Activated T-cell treated with anti-CD3 and anti-CD28 coated beads, Interleukin-2, amount 50 U/mL, for 24 hours (primary cell): ENCODE measurements at places on chromosomes 5 and 9.

DNA sequence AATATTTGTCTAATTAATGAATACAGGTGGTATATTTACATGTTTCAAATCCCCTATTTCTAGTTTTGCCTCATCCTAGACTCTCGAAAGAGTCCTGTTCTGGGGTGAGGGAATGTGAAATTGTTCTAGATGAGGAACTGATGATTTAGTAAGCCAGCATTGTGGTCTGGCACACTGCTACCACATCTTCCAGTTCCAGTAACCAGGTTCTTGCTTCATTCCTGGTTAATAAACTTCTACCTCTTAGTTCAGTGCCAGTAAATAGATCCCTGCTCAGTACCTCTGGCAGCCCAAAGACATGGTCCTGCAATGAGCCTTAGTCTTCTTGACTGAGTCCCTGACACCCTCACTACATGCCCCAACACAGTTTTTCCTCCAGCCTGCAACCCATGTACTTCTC lies 207.7 kb downstream of the SREK1 start:
- H3K27ac ChIP-seq: no peak overlapping the region
- H3K36me3 ChIP-seq: no peaks in the 10 kb centered on the region
- H3K4me3 ChIP-seq: no peak overlapping the region
- DNase-seq: no peak

DNA sequence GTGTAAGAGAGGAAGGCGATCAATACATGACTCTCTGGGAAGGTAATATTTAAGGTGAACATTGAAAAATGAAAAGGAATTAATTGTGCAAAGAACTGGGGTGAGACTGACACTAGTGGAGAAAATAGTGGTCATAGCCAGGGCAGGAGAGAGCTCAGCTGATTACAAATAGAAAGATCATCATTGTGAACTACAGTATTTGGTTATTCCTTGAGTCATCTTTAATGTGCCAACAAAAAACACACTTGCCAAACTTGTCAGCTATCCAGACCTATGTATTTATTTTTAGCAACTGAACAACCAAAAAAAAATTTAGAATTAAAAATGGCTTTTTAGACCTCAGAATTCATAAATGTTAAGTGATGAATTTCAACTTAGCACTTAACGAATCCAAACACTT lies 749.8 kb upstream of the CDH9 start:
- H3K36me3 ChIP-seq: no peaks in the 10 kb centered on the region
- no peaks in the 10 kb centered on the region for H3K4me1 ChIP-seq
- DNase-seq: no peak
- no peaks in the 10 kb centered on the region for H3K27me3 ChIP-seq
- H3K27ac ChIP-seq: no peak overlapping the region
- no peak overlapping the region for H3K4me3 ChIP-seq

DNA sequence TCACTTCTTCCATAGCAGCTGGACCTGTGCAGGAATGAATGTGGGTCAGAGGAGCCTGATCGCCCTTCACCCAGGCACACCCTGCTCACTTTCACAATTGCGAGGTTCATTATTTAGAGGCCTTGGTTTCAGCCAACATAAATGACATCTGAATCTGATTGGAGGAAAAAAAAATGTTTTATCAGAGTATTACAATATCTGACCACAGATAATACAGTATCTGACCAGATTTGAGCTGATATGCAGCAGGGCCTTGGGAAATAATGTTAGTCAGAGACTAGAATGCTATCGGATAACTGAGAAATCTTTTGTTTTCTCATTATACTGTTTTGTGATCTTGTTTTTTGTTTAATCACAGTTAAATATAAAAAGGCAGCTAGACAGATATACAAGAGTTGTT lies 7.7 kb downstream of the ICE1 start:
- peaks cover 69% of the 10 kb centered on the region for H3K4me1 ChIP-seq
- DNase-seq: no peak
- H3K27ac ChIP-seq: no peak overlapping the region
- H3K27me3 ChIP-seq: no peaks in the 10 kb centered on the region
- peaks cover 50% of the 10 kb centered on the region for H3K36me3 ChIP-seq
- H3K4me3 ChIP-seq: no peak overlapping the region

DNA sequence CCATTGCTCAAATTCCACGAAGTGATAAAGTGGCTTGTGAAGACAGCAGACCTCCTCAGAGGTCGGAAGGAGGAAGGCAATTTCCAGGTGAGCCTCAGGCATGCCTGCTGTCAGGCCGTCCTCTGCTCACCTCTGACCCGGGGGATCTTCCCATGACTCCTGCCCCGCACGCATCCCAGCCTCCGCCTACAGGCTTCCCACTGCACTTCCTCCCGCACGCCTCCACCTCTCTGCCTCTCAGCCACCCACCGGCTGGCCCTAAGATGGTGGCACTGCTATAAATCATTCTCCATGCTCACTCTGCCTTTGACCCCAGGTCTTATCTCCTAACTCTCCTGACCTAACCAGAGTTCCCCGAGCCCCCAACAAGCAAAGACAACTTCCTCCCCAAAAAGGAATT lies 49.4 kb upstream of the DNAH5 start:
- H3K36me3 ChIP-seq: no peaks in the 10 kb centered on the region
- H3K27me3 ChIP-seq: peaks cover 1% of the 10 kb centered on the region
- DNase-seq: no peak
- no peak overlapping the region for H3K4me3 ChIP-seq
- no peak overlapping the region for H3K27ac ChIP-seq
